ENCODE measurements at places on chromosomes 2 and 18.

DNA sequence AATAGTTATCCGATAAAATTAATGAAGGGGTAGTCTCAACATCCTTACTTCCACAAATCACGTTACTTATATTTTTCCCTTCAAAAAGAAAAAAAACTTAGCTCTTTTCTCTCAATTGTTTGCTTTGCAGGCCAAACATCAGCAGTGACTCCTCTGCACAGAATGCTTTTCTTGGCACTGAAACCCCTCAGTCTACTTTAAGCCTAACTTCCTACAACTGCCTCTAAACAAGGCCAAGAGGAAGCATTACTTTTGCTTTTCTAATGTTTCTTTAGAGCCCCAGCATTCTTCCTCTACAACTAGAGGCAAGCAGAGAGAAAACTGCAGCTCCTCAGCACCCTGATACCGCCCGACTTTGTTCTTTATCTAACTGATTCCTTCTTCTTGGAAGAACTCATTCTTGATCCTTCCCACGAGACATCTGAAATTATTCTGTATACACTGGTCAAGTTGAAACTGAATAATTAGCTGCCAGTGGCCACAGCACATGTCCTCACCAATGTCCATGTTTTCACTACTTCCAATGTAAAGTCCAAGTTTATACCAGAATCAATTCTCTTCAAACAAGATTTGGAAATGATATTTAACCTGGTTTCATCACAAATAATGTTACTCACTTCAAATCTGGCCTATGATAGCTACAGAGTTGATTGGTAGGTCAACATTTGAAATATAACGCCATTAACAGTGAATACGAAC lies 55.3 kb downstream of the DTNB start:
- no peak for DNase-seq

- no peak for DNase-seq
Measured at GRCh38 chr18:38497266-38497665, 931.7 kb upstream of the CELF4 start.

DNA sequence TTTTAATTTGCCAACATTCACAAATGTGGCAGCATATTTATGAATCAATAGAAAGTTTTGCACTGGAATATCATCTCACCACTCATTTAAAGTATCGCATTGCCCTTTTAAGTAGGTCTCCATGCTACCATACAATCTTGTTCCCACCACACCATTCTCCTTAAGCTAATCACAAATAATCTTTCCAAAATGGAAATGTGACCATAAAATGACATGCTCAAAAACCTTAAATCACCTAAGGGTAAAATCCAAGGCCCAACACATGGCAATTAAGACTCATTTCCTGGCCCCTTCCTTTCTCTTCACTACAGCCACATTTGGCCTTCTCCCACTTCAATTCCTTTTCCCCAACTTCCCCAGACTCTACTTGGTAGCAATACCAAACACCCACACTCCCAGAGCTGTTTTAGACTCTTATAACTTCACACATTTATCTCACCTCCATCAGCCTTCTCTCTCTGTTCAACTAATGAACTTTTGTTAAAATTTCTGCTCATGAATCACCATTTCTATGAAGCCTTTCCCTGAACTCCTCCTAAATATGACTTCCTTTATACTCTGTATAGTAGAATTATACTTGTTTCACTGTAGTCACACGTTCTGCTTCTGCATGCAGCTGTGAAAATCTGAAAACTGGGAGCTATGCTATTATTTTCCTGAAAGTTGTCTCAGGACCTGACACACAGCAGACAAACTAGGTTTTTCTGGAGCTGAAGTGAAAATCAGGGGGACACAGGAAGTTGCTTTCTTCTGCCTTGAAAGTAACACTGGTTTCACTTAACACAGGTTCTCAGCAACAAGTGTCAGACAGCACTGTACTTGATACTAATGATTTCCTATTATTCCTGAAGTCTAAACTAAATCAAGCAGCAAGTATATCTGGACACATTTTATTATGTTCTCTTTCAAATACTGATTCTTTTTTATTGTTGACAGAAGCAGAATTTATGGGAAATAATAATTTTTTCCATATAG lies 303.9 kb downstream of the ZEB2 start:
- DNase-seq, result no peak

DNA sequence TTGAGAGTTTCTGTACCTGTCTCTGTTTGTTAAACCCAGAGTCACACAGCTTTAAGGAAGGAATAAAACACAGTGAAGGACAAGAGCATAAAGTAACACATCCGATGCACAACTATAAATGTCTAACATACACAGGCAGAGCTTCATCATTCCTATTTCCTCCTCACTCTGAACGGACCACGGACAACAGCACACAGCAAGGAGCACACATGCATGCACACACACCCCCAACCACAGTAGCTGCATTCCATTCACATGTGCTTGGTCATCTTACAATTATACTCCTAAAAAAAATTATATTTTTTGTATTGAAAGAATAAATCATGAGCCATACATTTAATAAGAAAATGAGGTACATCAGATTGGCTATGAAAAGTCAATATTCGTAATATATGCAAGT lies 58.3 kb downstream of the ID2 start:
- no peak for DNase-seq

GRCh38 chr2:63990072-63990471 lies 29.2 kb downstream of the VPS54 start:
- no peak for DNase-seq

GRCh38 chr2:108587621-108588020 lies 53.4 kb downstream of the LIMS1 start:
- no peak for DNase-seq

- DNase-seq, result no peak
Measured at GRCh38 chr18:34647251-34647650, 62.8 kb upstream of the DTNA start.

DNA sequence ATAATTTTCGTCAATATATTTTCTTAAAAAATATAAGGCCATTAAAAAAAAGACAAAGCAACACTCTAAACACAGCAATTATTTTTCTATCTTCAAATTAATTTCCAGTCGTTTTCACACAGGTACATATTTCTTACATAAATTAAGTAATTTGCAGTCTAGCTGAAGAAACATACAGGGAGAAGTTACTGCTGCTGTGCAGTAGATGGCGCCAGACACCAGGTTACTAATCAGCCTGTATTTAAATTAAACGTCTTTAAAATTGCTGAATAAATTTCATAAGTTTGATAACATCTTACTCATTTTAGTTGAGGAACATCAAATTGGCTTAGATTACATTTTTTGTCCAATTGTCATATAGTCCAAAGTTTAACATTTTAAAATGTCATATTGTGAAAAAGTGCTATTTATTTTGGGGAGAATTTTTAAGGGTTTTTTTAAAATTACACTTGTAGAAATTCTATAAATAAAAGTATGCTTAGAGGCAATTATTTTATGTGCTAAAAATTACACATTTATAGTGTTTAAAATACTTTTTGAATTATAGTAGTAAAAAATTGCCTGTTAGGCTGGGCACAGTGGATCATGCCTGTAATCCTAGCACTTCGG lies 88.4 kb downstream of the PMAIP1 start:
- DNase-seq, result no peak

GRCh38 chr2:207630491-207630890 lies 5.3 kb upstream of the METTL21A start:
- DNase-seq, result no peak

DNA sequence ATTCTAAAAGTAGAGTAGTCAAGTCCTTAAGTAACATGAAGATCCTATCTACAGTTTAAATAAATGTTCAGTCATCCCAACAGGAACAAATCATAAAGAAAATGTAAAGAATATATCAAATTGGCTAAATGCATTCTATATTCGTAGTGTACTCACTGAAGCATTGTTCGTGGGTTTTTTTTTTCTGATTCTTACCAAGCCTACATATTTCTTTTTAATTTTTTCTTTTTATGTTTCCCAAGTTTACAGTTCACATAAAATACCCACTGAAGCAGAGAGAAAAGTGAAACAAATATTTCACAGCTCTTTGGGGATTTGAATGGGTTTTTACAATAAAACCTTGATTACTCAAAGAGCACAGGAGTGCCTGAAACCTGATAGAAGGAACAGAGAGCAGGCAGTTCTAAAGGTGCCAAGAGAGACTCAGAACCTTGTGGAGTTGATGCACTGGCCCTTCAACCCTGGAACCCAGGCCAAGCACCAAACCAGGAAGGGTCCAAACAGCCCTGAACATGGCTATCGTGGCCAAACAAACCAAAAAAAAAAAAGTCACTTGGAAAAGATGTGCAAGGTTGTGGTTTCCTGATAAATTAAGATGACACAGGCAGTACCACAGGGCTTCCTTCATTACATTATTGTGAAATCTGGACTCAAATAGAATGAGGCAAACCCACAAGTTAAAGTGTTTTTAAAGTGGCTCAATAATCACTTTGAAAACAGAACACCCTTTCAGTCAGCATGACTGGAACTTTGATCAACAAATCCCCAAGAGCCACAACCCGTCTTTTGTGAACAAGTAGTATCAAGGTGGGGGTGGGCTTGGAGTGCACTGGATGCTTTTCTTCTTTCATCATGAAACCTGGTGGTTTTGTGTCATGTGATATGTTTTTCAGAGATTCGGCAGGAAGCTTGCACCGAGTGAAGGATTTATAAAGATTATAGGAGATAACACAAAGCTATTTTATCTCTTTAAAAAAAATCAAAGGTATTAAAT lies 245.0 kb upstream of the FN1 start:
- no peak for DNase-seq
